Lung microvascular endothelial cell (primary cell): ENCODE measurements at places on chromosomes 5 and 9. TPM values are rescaled to one million over a fixed set of nuclear protein-coding genes. Genes with fewer than 3 reads are reported as not detected.

GRCh38 chr5:54537725-54538124, 20.2 kb downstream of the SNX18 start:
- DNase-seq: no peak

- peak; percentile 42 for DNase-seq
These were observed 511 bp downstream of the ARL15 start for GRCh38 chr5:54309691-54310432.

DNA sequence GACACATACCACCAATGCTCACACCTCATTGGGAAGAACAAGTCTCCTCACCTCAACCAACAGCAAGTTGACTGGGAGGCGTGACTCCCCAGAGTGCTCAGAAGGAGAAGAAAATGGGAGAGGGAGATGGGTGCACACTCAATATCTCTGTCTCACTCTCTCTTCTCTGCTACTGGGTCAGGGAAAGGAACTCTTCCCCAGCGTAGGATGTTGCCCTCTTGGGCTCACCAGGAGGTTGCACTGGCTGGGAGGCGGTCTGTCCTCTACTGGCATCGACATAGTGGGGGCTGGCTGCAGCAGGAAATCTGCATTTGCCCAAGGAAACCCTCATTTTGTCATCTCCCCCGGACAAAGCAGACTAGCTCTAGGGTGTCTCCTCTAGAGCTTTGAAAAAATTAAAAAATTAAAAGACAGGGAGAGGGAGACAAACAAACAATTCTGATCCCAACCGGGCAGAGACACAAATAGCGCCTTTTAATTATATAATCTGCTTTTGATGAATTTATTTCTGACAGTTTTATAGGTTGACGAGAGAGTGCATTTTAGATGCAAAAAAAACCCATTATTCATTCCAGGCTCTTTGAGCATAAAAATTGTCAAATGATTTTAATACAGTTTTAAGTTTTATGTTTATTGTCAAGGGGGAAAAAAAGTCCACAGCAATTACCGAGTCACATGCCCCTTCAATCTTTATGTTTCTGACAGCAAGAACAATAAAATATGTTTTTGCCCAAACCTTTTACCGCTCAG, 179.3 kb upstream of the MVB12B start:
- no peak for DNase-seq

DNA sequence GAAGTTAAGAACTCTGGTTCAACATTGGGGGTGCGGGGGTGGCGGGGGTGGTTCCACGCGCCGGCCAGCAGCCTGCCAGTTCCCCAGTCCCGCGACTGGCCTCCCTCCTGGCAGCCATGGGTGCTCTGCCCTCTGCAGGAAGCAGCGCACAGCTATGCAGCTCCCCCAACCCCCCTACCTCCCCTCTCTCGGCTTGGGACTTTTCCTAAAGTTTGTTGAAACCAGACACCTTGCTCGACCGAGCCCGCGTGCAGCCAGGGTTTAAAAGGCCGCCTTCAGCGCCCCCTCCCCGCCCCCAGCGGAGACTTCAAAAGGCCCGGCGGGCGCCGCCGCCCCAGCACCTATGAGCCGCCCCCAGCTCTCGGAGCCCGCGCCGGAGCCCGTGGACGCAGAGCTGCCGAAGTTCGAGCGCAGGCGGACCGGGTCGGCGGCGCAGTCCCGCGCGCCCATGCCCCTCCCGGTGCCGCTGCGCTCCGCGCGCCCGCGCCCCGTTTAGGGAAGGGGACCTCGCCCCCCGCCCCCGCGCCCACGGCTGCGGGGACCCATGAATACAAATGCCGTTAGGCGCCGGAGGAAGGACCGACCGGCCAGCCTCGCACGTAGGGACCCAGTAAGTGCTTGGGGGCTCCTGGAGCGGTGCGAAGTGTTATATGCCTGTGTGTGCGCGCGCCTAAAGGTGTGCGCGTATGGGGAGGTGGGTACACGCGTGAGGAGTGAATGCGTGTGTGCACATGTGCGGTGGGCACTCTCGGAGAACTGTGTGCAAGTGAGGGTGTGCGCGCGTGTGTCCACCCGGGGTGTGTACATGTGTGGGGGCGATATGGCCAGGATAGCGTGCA, 1.4 kb upstream of the COL27A1 start:
- no peak for DNase-seq

CTNND2 gene
- total RNA-seq: not detected in 2 replicates

GRCh38 chr9:26746357-26747072, 146.1 kb downstream of the CAAP1 start:
- DNase-seq: peak; percentile 45

DNA sequence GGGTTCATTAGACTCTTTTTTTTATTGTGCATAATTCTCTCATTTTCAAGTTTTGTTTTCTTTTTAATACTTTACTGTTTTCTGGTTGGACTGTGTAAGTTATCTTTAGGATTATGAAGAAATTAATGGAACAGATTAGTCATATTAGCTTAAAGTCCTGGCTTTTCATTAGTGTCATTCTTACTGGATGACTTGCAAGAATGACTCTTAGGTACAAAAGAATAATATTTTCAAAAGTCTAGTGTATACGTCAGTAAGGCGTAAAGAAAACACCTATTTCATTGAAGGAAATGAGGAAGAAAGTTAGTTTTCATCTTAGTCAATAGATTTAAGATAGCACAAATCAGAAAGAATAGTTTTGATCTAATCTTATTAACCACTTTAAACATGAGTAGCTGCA, 20.4 kb downstream of the UHRF2 start:
- peak; percentile 46 for DNase-seq

LCN2 gene
- total RNA-seq: not detected in 2 replicates

GRCh38 chr5:151591144-151591819, at the start of gene FAT2:
Gene FAT2, minus strand, starts transcription at chr5:151591331. Its CDS starts 22,400 bp downstream, at chr5:151568931.
- DNase-seq: no peak

ZDHHC11B gene
- under 0.01 TPM in 1 of 2 replicates, not detected in the other for total RNA-seq
